ENCODE measurements at places on chromosomes 13 and 19.
A peak's percentile ranks its signal among the peaks of the same experiment; 100 is the strongest.

DNA sequence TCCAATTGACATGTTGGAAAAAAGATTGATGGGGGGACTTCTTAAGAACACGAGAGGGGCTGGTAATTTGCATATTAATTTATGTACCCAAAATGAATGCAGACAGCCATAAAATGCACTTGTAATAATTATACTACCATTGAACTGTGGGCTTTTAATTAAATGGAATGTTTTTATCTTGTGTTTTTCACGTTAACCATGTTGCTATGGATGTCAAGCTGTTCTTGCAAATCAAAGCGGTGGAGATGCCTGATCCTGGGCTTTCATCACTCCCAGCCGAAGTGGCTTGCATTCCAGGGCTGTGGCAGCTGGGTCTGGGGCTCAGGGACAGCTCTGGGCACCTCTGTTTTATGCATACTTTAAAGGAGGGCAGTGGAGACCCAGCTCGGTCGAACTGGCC, 179.4 kb upstream of the TMTC4 start:
- DNase-seq, result peak; percentile 2

DNA sequence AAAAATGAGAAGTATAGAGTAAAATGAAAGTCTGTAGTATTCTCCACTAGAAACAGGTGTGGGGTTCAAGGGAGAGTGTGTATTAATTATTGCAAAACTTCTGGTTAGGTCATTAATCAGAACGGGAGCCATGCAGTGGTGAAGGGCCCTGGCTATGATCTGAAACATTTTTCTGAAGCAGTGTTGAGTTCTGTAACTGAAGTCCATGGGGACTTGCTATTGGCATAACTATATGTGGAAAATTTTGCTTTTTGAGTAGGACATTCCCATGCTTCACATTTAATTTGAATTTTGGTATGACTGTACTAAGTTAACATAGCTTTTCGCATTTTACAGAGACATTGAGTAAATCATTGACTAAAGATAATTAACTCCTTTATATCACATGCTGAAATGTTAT, 67.5 kb downstream of the LRCH1 start:
- DNase-seq, result no peak

- DNase-seq, result no peak
Observed at GRCh38 chr19:46213156-46213555, 16.4 kb upstream of the IGFL1 start.

DNA sequence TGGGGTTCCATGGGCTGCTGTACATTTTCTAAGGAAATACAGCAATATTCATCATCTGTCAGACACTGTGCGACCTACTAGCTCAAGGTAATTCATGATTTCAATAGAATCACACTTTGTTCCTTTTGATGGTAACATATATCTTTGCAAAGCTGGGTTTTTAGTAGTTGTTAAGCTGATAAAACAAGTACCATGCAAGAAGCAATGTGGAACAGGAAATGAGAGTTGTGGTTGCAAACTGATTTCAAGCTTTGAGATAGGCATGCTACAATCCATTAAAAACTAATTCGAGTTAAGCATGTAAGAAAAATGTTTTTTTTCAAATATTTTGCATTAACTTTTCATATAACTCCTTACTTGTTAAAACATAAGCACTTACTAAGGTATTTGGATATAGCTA, 6.8 kb upstream of the MBNL2 start:
- DNase-seq, result no peak

- no peak for DNase-seq
Observed at GRCh38 chr19:374886-375235, 30.3 kb upstream of the MIER2 start.

DNA sequence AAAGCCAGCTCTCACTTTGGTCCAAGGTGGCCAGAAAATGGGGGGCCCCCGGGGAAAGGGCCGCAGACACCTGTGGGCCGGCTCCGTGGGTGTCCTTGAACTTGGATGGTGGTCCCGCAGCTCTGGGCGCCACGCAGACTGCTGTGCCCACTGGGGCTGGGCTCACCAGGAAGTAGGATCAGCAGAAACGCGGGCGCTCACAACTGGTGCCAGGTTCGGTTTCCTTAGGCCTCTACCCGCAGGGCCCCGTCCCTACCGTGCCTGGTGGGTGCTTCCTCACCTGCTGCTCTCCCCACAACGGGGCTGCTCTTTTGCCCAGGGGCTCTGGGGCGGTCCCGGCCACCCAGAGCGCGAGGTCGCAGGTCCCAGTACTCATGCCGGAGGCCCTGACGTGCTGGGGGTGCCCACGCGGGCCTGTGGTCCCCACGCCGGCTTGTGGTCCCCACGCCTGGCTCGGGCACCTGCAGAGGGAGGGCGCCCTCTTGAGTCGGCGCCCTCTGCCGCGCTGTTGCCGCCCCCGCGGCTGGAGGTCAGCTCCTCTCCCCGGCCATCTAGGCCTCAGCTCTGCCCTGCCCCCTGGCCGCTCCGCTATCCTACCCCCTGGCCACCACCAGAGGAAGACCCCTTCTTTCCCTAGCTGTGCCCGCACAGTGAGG, 1303.6 kb downstream of the UQCRFS1 start:
- DNase-seq, result no peak

DNA sequence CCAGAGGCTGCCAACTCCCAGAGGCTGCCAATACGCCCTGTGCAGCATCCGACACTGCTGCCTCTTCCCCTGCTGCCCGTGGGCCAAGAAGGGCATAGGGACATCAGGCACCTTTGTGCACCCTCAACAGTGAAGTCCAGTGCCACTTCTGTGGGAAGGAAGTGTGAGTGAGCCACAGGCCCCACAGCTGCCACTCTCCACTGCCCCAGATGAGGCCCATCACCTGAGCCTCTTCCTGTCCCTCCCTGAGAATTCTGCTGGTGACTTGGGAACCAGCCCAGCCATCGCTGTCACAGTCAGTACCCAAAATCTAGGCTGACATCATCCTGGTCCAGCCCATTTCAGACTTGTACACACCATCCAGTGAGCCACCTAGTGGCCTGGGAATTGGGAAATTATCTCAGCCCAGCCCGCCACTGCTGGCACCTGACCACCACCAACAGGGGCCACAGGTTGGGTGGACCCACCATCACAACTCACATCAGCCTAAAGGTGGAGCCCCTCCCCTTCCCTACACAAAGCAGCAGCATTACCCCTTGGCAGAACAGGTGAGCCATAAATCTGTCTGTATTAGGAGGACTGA, 733.9 kb upstream of the KLHL1 start:
- DNase-seq, result no peak

DNA sequence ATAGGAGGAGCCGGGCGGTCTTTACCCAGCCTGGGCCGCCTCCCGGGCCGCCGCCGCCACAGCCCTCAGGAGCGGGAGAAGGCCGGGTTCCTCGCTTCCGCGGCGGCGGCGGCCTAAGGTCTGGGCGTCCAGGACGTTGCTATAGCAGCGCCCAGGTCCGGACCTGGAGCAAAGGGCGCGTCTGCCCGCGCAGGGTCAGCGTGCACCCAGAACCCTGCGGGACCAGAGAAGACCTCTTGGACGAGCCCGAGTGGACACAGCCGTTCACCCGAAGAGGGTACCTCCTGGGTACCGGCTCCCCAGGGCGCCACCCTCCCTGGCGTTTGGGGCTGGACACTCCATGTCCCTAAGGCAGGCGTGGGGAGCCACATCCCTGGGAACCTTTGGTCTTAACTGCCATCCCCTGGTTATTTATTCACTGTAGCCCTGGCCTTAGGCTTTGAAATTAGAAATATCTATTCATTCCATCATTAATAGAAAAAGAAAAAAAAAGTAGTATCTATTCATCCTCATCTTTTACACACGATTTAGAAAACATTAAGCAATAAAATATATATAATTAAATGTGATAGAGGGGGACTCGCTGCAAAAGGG, 2.4 kb downstream of the DZIP1 start:
- peak; percentile 66 for DNase-seq

DNA sequence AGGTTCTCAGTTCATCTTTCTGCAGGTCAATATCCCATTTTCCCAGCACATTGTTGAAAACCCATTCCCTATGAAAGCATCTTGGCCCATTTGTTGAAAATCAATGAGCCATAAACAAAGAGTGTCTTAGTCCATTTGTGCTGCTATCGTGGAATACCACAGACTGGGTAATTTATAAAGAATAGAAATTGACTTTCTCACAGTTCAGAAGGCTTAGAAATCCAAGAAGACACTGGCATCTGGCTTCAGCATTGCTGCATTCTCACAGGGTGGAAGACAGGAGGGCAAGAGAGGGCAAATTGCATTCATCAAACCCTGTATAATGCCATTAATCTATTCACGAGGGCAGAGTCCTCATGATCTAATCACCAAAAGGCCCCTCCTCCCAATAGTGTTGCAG, 34.1 kb downstream of the ZNF823 start:
- no peak for DNase-seq

DNA sequence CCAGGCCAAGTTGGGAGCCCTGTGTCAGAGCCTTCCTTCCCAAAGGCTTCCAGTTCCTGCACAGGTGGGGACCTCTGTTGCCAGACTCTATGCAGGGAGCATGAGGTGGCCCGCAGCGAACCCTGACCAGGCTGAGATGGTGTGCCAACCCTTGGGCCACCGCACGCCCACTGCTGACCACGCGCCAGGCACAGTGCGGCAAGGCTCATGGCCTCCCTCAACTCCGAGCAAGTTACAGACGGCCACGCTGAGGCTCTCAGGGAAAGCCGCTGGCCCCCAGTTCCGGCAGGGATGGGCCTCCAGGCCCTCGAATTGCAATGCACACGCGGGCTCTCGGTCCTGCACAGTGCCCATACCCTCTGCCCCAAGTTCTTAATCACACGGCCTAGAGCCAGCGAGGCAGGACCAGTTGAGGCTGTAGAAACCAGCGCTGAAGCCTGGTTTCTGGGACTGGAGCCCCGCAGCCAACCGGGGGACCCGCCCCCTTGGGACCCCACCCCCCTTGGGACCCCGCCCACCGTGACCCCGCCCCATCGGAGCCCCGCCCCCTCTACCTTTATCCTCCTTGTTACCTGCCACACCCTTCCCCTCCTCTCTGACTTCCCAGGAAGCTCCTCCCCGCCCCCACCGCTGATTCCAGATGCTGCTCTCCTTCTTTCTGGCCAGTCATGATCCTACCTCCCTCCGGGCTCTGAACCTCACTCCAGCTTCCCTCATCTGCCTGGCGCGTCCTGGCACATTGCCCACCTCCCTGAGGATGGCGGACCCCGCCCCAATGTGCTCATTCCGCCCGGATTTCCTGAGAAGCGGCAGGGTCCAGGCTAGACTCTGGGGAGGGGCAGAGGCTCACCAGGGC, 6.0 kb downstream of the PEX11G start:
- peak; percentile 6 for DNase-seq

- DNase-seq, result no peak
Observed at GRCh38 chr19:51139299-51140014, 2.6 kb upstream of the SIGLEC7 start.

GRCh38 chr19:9323557-9323918, 441 bp upstream of the ZNF559 start:
- peak; percentile 85 for DNase-seq

GRCh38 chr13:41939398-41939797, 21.5 kb downstream of the VWA8 start:
- no peak for DNase-seq

- peak; percentile 55 for DNase-seq
Observed at GRCh38 chr13:45194081-45194939, 6.5 kb downstream of the KCTD4 start.

DNA sequence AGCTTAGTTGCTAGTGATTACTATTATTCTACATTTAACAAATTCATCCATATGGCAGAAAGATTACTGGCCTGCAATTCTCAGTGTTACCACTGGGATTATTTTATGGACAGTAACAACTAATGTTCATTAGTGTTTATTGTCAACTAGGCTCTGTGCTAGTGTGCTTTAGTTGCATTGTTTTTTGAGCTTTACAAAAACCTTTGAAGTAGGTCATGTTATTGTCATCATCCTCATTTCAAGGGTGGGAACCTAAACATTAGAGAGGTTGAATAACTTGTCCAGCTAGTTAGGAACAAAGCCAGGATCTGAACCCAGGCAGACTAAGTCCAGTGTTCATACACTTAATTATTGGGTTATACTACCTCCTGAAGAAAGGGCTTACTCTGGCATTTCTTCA, 27.8 kb upstream of the TDRD3 start:
- DNase-seq, result no peak

DNA sequence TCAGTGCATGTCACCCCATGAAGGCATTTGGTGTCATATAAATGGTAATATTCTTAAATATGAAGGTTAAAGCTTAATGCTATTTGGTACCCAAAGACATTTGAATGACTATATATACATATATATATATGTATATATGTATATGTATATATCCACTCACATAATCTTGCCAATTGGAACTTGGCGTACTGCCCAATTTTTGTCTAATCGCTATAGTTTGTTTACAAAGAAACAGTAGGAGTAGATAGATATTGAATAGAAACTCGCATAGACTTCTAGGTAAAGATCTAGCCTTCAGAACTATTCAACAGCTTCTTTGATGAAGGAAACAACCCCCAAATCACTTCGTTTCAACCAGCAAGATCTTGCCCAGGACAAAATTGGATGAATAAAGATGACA, 24.1 kb downstream of the KLF5 start:
- DNase-seq, result no peak

DNA sequence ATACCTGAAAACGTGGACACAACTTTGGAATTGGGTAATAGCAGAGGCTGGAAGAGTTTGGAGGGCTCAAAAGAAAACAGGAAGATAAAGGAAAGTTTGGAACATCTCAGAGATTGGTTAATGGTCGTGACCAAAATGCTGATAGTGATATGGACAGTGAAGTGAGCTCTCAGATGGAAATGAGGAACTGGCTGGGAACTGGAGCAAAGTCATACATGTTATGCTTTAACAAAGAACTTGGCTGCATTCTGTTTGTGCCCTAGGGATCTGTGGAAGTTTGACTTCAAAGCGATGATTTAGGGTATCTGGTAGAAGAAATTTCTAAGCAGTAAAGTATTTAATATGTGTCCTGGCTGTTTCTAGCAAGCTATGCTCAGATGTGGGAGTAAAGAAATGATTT, 136.2 kb downstream of the DNAJC3 start:
- no peak for DNase-seq

DNA sequence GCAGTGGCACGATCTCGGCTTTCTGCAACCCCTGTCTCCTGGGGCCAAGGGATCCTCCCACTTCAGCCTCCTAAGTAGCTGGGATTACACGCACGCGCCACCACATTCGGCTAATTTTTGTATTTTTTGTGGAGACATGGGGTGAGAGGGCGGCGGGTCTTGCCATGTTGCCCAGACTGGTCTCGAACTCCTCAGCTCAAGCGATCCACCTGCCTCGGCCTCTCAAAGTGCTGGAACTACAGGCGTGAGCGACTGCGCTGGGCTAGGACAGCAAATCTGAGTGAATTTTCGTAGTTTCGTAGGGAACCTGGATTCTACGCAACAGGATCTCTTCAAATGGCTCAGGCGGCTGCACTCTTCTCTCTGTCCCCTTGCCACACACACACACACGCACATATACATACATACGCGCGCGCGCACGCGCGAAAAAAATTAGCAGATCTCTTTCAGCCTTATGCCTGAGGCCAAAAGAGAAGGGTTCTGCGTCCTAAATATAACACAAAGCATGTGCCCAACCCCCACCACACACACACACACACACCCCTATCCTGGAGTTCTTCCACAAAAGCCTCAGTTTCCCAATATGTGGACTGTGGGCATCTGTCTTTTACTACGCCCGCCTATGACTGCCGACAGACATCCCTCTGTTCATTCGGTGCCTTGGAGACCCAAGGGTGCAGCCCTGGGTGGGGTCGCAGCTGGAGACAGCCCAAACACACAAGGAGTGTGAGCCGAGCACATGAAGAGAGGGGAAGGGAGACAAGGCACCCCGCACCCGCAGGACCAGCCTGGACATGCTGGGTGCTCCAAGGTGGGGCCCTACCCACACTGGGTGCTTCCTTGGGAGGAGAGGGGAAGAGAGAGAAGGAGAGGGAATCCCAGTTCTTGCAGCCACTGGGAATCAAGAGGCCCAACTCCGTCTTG, 616 bp downstream of the PINLYP start:
- DNase-seq, result no peak
